ENCODE measurements at places on chromosomes 16 and 17. TPM values are rescaled to one million over a fixed set of nuclear protein-coding genes. Genes with fewer than 3 reads are reported as not detected.

The RNF227 gene
- polyA plus RNA-seq = 5.3 TPM

DNA sequence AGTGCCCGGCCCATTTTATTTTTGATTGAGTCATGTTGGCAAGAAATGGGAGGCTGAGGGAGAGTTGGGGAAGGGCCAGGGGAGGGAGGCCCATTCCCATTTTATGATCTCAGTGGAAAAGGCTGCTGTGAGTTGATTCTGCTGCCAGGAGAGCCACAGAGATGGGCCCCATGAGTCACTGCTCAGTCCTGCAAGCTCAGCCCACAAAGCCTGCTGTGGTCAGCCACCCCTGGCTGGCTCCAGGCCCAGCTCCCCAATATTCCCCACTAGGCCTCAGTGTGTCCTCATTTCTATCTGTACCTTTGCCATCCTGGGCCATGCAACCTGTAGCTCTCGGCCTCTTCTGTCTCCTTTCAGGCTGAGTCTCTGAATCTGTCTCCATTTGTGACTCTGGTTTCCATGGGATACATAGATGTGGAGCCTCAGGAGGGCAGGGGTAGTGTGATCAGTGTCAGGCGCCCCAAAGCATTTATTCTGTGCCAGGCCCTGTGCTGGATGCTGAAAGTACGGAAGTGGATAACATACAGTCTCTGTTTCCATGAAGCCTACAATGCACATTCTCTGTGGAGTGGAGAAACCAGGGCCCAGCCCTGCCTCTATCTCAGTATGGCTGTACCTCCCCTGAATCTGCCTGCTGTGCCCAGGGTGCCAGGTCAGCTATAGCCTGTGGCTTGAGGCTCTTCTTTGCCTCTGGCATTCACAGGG is 1.9 kb upstream of the PLEKHG4 start:
- no peak for DNase-seq

The KRTAP17-1 gene
- not detected for polyA plus RNA-seq

The CDH3 gene
- 16.0 TPM for polyA plus RNA-seq

DNA sequence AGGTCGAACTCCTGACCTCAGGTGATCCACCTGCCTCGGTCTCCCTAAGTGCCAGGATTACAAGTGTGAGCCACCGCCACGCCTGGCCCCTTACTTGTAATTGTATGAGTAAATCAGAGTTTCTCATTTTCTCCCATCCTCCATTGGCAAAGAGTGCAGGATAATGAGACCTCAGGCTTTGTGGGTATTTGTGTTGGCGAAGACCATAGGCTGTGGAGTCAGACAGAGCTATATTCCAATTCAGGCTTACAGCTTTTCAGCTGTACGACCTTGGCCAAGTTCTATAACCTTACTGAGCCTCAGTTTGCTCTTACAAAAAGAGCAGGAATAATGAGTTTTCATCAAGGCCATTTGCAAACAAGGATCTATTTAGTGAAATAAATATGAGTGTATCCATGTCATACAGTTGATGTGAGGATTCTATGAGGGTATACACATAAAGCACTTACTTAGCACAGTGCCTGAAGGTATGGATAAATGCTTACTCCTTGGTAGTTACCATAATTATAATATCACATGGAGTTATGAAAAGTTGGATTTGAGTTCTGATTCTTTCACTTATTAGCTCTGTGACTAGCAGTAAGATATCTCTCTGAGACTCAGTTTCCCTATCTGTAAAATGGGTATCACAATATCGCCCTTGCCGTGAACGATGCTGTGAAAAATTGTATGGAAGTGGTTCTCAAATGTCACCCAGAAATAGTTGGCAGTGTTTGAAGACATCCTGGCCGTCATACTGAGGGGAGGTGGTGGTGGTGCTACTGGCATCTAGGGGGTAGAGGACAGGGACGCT is 25.6 kb upstream of the CPPED1 start:
- no peak for DNase-seq

DNA sequence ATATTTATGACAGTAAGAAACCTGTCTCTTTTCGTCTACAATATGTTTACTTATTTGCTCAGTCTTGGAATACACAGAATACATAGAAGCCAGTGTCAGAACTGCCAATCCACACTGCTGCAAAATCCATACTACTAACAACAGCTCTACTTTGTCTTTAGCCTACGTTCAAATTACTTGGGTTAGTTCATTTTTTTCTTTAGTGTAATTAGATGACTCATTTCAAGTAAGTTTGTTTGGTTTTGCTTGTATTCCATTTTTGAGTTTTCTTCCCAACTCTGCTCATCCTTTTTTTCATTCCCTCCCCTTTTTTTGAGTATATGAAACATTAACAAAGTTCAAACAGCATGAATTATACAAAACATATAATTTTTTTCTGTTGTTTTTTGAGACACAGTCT is 16.9 kb downstream of the CMC2 start:
- DNase-seq = no peak

The PDE6G gene
- polyA plus RNA-seq = not detected

The SLC5A10 gene
- polyA plus RNA-seq = not detected

DNA sequence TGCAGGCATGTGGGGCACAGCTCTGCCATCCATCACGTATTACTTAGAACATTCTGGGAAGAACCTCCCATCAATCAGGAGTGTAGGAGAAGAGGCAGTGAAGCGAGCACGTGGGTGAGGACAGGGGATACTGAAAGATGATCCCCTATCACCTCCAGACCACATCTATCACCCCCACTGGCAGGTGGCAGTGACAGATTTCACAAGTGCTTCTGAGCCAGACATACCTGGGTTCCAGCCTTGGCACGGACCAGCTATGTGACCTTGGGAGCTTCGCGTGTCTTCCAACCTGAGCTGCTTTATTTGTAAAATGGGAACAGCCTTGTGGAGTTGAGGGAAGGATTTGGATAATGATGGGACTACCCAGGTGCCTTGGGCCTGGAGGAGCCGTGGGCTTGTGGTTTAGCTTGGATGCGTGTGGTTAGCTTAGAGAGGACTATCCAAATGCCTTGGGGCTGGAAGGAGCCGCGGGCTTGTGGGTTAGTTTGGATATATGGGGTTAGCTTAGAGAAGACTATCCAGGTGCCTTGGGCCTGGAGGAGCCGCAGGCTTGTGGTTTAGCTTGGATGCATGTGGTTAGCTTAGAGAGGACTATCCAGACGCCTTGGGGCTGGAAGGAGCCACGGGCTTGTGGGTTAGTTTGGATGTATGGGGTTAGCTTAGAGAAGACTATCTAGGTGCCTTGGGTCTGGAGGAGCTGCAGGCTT is 206.4 kb downstream of the ENGASE start:
- no peak for DNase-seq

The CCDC102A gene
- 2.5 TPM for polyA plus RNA-seq

DNA sequence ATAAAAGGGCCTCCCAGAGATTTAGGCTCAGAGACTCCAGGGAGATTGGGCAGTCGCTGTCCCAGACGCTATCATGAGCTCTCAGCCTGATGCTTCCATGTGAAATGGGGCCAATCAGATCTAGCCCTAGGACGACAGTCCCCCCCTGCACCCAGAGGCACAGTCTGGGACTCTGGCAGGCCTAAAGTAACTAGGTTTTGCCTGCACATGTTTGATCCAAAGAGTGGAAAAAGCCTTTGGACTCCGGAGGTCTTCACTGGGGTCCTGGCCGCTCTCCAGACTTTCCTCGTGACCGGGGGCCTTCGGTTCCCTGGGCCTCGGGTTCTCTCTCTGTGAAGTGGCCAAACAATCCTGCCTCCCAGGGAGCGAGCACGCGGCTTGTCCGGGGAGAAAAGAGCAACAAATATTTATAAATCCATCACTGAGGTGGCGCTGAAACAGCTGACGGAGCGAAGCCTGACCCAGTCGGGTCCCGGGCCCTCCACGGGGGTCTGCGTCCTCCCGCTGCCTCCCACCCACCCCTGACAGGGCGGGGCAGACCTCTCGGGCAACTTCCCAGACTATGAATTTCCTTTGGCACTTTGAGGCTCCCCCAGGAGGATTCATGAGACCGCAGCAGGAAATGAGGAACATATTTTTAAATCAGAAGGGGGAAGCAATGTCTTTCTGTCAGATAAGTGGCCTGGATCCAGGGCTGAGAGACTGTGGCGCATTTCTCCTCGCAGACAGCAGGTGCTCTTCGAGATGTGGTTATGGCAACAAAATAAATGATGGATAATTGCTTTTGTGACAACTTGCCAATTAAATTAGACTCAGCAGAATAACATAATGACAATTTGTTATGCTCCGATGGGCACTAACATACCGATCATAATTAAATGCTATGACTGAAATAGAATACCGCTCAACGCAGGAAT is 38.9 kb downstream of the MRPS23 start:
- DNase-seq = peak; percentile 96

- no peak for DNase-seq
Observed at GRCh38 chr17:20999044-20999573, 43.7 kb downstream of the USP22 start.

DNA sequence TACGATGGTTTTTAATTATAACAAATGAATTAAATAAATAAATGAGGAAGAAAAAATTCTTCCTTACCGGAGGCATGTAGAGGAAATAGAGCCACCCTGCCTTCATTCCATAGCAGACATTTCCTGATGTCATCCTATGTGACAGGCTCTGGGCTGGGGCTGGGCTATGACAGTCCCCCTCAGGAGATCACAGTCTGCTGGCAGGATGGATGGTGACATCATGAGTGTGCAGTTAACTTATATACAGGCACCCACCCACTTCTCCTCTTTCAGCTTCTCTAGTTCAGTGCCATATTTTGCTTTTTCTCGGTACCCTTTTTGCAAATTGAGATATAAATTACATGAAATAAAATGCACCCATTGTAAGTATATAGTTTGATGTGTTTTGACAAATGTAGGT is 6.4 kb upstream of the CMTM3 start:
- no peak for DNase-seq

The KRTAP2-1 gene
- not detected for polyA plus RNA-seq

The CCDC78 gene
- 0.39 TPM for polyA plus RNA-seq

- DNase-seq = no peak
Observed at GRCh38 chr16:65697065-65697464, 575.2 kb upstream of the CDH11 start.

DNA sequence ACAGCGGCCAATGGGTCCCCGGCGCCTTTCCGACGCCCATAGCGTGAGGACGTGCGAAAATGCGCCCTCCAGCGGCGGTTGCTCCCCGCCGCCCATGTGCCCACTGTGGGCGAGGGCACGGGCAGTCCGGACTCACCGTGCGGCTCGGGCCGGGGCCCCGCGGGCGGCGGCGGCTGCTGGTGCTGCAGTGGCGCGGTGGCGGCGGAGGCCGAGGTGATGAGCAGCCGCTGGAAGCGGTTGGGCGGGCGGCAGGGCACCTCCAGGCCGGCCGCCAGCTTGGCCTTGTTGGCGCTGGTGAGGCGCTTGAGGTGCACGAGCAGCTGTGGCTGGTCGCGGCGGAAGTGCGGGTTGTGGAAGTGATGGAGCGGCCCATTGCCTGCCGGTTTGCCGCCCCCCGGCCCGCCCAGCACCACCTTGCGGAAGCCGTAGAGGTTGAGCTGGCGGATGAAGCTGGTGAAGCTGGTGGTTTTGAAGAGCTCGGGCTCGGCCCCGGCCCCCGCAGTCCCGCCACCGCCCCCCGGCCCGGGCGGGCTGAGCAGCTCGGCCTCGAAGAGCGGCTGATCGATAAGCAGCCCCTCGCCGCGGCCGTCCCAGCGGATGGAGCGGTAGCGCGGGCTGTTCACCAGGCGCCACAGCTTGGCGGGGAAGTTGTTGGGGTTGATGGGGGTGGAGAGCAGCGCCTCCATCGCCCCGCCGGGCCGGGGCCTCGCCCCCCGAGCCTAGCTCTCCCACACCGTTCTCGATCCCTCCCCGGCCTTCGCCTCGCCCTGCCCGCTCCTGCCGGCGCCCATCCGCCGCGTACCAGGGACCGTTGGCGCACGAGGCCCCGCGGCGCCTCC is at the start of gene HSF5:
HSF5 (minus strand) TSS at position 820 of the 839 bp plus-strand sequence; CDS start at position 686, 134 bp downstream.
- DNase-seq = peak; percentile 55
